T47D (cell line): ENCODE measurements at places on chromosomes 12 and 14.

DNA sequence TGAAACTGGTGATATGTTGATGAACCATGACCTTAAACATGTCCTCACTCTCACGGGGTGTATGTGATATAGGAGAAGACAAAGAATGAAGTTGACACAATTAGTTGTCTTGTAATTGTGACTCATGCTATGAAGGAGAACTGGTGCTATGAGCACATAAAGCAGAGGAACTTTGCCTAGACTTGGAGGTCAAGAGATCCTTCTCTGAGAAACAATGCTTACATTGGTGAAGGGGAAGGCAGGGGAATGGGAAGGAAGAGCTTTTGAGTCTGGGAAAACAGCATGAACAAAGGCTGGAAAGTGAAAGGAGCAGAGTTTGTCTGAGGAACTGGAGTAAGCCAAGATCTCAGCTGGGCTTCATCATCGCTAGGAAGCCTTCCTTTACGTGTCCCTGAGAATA is 83.2 kb downstream of the MYRFL start:
- no peak for DNase-seq

DNA sequence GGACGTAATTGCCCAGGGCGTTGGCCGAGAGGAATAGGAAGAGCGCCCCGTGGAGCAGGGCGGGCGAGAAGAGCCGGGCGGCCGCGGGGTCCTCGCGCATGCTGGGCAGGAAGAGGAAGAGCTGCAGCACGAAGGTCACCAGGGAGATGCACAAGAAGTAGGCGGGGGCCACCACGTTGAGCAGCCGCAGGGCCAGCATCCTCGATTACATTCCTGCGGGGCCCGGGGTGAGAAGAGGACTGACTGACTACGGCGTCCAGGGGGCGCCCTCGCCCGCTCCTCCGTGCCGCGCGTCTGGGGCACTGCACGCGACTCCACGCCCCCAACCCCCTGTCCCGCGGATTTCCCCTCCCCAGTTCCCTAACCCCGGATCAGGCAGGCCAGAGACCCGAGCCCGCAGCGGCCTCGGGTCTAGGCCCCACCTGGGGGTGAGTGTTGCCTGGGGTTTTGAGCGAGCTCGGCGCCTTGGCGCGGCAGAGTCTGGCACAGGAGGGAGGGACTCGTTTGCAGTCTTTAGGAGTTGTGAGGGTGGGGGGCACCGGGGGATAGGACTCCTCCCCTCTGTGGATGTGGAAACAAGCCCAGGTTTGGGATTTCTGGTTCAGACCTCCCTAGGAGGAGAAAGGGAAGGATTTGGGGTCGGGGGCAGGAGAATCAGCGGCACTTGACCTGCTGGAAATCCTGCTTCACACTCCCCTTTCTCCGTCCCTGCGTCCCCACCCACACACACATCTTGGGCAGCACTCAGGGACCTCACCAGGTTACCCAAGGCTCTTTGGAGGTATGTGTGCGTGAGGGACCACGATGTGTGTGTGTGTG is 1.8 kb downstream of the ZDHHC22 start:
- DNase-seq: peak; percentile 72

- DNase-seq: no peak
Measured at GRCh38 chr12:49674318-49674981, 32.8 kb downstream of the FMNL3 start.

- no peak for DNase-seq
Measured at GRCh38 chr14:93019970-93020369, 95.8 kb downstream of the ITPK1 start.

DNA sequence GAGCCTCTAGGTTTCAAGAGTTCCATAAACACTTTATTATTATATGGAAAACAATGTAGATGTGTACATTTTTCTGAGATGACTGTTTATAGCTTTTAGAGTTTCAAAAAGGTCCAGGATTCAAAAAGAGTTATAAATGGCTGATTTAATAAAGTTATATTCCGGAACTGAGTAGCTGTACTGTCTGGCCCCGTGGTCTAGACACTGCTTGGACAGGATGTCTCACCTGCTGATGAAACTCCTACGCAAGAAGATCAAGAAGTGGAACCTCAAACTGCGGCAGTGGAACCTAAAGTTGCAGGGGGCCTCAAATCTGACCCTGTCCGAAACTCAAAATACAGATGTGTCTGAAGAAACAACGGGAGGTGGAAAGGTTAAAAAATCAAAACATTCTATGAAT is 69.7 kb downstream of the DCAF5 start:
- no peak for DNase-seq
